ENCODE measurements at places on chromosomes 7 and 10. TPM values are rescaled to one million over a fixed set of nuclear protein-coding genes. Genes with fewer than 3 reads are reported as not detected.

DNA sequence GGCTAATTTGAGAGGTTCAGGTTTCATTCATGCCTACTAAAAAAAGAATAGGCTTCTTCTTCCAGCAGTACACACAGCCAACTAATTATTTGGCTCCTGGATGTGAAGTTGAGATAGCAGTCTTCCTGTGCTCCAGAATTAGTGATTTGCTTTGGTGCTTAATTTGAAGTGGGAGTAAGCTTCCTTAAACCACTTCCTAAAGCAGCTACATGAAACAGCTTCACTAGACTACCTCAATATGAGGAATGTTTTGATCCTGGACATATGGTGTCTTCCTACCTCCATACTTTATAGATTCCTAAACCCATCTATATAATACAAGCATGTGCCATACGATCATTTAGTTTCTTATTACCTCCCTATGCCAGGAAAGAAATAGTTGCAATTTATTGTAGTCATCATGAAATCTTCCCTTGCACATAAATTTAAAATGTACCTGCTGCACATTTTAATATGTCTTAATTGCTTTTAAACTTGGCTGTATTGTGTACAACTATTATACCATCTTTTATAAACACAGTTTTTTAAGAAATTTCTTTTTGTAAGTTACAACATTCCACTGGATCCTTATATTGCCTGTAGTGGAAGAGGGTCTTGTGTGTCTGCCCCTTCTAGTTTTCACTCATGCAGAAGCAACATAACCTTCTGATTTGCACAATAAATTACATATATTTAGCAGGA lies 8.6 kb downstream of the VIM start:
- DNase-seq, result no peak

CPA1 gene
- 0.29 TPM for total RNA-seq

GRCh38 chr7:79051915-79052314 lies 401.6 kb downstream of the MAGI2 start:
- DNase-seq, result no peak

OR6B1 gene
- total RNA-seq, result not detected

DNA sequence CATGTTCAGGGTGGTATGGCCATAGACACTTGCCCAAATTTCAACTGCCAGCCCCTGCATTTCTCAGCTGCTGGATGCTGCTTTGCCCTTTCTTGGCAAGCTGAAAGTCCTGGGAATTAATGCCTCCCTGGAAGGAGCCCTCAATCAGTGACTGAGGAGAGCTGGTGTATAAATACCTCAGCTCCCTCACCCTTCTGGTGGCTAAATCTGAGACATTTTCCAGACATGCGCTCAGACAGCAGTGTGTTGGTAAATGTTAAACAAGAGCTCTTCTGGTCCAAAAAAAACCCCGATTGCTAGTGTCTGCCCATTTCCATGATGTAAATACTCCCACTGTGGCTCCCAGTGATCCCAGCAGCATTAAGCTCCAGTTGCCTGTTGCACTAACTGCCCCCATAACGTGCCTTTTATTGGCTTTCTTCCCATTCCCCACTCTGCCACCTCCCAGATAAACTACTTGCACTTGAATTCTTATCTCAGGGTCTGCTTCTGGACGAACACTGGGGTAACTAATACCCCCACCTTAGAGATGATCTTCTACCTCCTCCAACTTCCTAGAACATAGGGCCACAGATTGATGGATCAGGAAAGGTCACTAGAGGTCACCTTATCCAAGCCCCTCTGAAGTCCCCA lies 6.7 kb upstream of the MYH16 start:
- no peak for DNase-seq

DNA sequence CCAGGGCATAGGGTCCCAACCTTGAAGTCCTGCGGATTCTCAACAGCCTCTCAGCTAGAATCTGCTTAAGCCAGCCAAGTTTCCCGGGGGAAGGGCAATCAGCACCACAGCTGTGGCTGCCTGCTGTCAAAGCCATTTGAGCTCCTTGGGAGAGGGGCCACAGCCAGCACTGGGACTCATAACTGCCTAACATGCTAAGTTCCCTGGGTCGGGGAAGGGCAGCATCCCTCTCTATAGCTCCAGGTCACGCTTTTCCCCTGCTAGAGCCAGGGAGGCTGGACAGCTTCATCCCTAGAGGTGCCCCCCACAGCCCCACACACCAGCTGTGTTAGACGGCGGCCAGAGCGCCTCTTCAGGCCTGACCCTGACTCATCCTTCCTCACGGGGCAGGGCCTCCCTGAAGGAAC lies 49.6 kb upstream of the PDE1C start:
- no peak for DNase-seq

DNA sequence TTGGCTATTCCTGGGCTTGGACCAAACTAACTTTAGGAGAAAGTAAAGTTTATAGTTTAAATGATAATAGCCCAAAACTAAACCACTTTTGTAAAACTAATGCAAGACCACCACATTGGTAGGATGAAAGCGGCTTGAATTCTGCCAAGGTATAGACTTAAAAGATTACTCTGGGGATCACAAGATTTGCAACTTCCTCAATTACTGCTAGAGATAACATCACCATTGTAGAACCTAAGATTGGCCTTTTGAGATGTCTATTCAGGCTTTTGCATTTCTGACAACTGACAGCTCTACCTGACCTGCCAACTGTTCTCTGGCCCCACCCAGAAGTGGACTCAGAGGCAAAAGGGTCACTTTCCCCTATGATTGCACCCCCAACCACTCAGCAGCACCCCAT lies 162.4 kb downstream of the TNS3 start:
- no peak for DNase-seq

NOS3 gene
- total RNA-seq, result 63.9 TPM

DNA sequence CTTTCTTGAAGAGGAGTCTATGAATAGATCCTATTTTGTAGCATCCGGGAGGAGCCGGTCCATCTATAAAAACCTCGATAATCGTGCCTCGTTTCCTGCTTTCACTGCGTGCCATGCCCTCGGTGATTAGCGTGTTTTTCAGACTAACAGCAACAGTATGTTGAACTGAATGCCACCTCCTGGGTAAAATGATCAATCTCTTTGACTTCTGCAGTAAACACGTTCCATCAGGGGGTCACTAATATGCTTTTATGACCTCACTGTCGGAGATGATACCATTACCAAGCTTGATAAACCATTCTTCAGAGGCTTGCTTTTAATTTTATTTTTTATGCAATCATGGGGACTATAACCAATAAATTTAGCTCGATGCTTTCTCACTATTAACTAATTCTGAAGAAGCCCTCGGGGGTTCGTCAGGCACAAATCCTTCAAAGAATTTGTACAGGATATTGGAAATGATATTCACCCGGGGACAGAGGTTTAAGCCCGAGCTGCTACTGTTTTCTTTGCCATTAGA lies 228.3 kb downstream of the ADARB2 start:
- DNase-seq, result no peak

DNA sequence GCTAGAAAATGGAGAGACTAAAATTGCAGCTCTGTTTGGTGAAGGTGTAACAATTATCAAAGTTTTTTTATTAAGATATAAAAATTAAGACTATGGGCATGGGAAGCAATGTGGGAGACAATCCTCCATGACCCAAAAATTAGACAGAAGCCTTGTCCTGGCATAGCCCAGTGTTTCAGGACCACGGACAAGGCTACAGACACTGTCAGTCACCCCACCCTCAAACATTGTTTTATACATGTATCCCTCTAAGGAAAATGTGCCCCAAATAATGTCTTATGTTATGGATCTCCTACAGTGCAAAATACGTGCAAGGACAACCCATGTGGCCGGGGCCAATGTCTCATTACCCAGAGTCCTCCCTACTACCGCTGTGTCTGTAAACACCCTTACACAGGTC lies 24.0 kb downstream of the HABP2 start:
- DNase-seq, result no peak

DNA sequence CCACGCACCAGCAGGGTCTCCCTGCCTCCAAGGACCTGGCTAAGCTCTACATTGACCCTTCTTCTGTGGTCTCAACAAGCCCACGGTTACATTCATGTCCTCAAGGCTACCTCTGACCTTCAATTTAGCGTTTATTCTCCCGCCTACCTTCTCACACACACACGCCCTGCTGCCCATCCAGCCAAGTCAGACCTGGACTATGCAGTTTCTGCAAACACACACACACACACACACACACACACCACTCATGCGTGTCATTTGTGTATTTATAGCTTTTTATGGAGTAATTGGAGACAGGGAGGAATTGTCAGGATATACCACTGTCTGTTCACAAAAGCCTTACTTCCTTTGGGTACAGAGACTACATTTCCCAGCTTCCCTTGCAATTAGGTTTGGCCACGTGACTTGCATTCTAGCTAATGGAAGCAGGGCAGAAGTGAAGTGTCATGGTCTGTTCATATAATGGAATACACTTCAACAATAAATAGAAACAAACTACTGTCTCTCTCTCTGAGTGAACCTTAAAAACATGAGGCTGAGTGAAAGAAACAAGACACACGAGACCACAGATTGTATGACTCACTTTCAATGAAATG lies 53.8 kb upstream of the CPXM2 start:
- no peak for DNase-seq

DNA sequence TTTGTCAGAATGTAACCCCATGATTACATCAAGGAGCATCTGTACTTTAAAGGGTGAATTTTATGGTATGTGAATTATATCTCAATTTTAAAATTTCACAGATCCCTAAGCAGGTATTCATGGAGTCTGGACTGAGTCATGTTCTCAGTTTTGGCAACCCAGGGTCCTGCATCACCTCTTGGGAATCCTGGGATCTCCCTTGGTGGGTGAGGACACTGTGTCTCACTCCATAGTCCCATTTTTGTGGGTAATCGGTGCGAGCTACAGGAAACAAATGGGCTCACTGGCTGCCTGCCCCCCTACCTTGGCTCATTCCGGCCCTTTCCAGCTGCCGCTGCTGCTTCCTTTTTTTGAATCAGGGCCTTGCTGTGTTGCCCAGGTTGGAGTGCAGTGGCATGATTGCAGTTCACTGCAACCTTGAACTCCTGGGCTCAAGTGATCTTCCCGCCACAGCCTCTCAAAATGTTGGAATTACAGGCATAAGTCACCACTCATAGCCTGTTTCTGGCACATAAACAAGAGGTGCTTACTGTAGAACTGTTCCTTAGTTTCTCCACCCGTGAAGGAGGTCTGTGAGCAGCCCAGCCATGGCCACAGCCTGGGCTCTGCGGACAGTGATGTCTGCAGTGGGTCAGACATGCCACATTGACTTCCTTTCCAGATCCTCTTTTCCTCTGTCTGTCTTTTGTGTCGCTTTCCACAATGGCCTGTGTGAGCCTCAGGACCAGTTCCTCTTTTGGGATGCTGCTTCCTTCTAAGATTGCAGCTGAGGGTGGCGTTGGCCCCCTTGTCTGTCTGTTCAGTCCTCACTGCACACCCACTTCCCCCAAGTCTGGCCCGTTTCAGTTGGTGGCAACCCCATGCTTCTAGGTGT lies 14.5 kb downstream of the PALD1 start:
- no peak for DNase-seq

PRSS37 gene
- not detected for total RNA-seq

GRCh38 chr10:90418869-90419652 lies 438.8 kb downstream of the HTR7 start:
- no peak for DNase-seq

GRCh38 chr10:114519756-114520293 lies 115.5 kb upstream of the AFAP1L2 start:
- no peak for DNase-seq

DNA sequence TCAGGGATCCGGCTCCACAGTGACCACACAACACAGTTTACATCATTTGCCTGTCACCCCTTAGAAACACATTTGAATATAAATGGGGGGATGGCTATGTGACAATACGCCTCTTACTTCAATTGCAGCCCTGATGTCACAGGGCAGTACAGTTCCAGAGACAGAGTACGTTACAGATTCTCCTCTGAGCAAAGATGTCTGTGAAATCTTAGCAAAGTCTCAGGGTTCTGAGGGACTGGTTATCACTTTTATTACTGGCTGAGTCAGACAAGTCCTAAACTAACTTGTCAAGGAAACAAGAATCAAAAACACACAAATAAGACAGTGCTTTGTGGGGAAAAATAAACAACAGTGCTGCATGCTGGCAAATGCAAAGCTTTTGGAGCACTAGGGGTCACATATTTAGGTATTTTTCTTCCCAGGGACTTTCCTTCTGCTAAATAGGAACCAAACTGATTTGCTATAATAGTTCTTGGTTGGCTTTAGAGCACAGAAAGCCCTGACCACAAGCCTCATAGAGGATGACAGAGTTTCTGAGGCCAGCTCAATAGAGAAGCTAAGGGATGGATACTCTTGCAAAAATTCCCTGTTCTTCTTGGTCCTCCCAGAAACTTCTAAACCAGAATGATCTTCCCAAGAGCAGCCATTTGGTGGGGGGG lies 501.6 kb downstream of the GRID1 start:
- no peak for DNase-seq

MAT1A gene
- total RNA-seq, result 0.21 TPM

FKBP6 gene
- total RNA-seq, result not detected

DNA sequence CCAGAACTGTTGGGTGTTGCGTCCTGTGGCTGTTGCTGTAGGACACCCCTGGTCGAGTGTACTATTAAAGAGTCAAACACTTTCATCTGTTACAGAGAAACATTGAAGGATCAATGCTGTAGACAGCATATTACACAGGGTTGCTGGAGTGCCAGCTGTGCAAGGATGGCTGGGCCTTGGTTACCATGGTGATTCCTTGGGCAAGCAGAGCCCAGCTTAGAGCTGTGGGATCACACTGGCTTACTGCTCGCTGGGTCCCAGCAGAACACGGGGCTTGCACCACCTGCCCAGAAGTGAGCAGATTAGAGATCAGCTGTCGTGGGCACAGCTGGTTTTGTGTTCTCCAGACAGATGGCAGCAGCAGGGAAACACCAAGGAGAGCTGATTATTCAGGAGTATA lies 76.0 kb downstream of the GPR141 start:
- DNase-seq, result no peak

ACSL5 gene
- total RNA-seq, result 14.4 TPM

- DNase-seq, result no peak
These were observed 44.2 kb downstream of the ZNF438 start for GRCh38 chr10:30987463-30987862.

DNA sequence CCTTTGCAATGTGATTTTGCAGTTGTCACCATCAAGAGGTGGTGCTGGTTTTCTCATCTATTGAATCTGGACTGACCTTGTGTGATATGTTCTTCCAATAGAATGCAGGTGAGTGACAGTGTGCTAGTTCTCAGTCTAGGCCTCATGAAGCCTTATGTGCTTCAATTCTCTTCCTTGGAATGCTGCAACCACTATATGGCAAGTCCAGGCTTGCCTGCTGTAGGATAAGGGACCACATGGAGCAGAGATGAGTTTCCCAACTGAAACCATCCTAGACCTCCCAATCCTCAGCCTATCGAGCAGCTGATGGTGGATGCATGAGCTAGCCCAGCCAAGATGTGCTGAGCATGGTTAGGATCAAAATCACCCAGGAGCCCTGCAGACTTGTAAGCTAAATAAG lies 32.6 kb upstream of the ARHGAP21 start:
- no peak for DNase-seq

SLC18A3 gene
- not detected for total RNA-seq

NFKB2 gene
- total RNA-seq, result 24.9 TPM

All from left cardiac atrium (tissue), 4 donors.